ENCODE measurements at places on chromosomes 4 and X.

DNA sequence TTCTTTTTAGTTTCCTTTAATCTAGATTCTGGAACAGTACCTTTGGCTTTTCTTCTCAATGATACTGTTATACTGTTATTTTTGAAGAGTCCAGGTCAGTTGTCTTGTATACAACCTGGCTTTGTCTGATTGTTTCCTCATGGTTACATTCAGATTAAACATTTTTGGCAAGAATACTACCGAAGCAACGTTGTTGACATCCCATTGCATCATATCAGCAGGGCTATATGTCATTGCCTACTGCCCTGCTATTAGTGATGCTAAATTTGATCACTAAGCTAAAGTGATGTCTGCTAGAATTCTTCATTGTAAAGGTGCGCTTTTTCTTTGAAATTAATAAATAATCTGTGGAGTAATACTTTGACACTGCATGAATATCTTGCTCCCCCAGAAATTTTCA is 5.8 kb upstream of the ATP1B4 start:
- DNase-seq, result no peak

GRCh38 chr4:135838889-135839288 is 1637.3 kb upstream of the PABPC4L start:
- DNase-seq, result no peak

GRCh38 chr4:34676400-34676799 is 1567.9 kb downstream of the ARAP2 start:
- DNase-seq, result no peak

DNA sequence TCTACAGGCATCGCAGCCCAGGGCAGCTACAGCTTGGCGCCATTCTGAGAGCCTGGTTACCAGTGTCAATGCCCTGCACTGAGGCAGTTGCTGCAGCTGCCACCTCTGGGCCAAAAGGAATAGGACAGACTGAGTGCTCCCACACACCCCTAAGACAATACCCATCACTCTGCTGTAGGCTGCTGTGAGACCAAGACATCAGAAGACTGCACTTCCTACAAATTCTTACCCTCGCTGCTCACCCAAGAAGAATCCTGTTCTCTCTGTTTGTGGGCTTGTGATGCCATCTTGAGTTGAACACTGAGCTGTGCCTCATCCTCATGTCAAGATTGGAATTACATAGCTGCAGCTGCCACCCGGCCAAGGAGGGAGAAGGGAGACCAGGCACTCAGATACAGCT is 1847.0 kb upstream of the PCDH10 start:
- DNase-seq, result no peak

- no peak for DNase-seq
These were observed 250.9 kb upstream of the MAOA start for GRCh38 chrX:43405191-43405590.

DNA sequence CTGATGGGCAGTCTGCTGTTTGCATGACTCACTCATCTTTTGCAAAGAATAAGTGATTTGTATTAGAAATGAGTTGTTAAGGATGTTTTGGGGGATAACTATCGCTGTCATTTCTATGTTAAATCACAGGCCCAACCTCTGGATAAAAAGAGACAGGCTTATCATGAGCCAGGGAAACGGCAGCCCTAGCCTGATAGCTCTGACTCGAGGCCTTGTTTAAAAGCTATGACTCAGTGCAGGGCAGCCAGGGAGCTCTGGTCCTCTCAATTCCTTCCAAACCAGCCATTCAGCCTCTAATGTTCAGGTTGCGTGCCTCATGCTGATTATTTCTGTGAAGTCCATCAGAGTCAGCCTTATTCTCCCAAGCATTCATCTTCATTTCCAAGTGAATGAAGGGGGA is 305.9 kb upstream of the HAND2 start:
- DNase-seq, result no peak
